ENCODE measurements at places on chromosomes 7 and 10.
A peak's percentile ranks its signal among the peaks of the same experiment; 100 is the strongest.

DNA sequence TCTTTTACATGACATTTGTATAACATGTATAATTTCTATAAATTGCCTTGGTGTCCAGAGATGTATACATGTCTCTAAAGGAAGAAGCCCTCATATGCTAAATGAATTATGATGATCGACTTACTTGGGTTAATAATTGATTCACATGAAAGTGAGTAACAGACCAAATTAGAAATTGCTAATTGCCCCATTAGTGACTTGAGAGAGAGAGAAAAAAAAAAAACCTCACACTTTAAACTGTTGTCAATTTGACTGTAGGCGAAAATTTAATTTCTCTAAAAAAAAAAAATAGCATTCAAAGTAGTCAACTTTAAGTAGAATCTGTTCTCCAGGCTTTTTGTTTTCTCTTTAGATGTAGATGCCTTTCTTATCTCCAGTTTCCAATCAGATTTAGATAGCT, 383.3 kb downstream of the SH2D4B start:
- DNase-seq = no peak

- DNase-seq = no peak
Observed at GRCh38 chr7:117873310-117874190, at the start of gene CTTNBP2. Gene CTTNBP2, minus strand, starts transcription at chr7:117873441. Its CDS starts 26 bp downstream, at chr7:117873415.

GRCh38 chr10:37860494-37861190, 3.2 kb upstream of the ZNF248 start:
- peak; percentile 9 for DNase-seq

GRCh38 chr10:73887294-73888039, 13.1 kb upstream of the CAMK2G start:
- no peak for DNase-seq

DNA sequence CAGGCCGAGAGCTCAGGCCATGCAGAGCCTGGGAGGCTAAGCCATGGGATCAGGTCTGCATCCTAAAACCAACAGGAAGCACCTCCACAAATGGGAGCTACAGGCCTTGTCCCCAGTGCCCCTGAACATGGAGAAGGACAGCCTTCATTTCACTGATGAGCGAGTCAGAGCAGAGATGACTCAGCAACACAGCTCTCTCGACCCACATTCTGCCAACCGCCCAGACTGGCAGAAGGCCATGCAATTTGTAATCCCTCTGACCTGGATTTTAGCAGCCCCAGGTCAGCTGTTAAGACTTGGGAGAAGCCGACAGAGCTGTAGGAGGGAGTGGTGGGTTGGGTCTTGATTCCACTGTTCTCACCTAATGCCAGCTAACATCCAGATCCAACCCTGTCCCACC, 25.5 kb downstream of the VOPP1 start:
- DNase-seq = peak; percentile 83

GRCh38 chr7:71645836-71646235, 513.9 kb downstream of the GALNT17 start:
- DNase-seq = no peak

DNA sequence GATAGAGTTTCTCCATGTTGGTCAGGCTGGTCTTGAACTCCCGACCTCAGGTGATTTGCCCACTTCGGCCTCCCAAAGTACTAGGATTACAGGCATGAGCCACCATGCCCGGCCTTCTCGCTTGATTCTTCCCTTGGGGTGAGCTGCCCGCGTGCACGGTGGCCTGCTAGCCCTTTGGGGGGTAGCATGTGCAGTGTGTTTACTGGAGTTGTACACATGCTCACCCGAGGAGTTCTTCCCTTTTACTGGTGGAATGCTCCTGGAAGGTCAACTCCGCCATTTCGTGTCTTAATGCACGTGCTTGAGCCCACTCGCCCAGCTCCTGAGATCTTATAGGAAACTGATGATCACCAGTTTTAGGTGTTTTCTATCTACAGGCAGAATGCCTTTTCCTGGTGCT, 17.0 kb upstream of the ADAMTS14 start:
- DNase-seq = no peak

- DNase-seq = peak; percentile 57
Observed at GRCh38 chr10:128400564-128400963, 274.3 kb upstream of the MKI67 start.

- no peak for DNase-seq
Observed at GRCh38 chr10:89921403-89921802, 220.0 kb downstream of the KIF20B start.

- DNase-seq = no peak
Observed at GRCh38 chr10:44102726-44103255, 282.1 kb downstream of the CXCL12 start.

DNA sequence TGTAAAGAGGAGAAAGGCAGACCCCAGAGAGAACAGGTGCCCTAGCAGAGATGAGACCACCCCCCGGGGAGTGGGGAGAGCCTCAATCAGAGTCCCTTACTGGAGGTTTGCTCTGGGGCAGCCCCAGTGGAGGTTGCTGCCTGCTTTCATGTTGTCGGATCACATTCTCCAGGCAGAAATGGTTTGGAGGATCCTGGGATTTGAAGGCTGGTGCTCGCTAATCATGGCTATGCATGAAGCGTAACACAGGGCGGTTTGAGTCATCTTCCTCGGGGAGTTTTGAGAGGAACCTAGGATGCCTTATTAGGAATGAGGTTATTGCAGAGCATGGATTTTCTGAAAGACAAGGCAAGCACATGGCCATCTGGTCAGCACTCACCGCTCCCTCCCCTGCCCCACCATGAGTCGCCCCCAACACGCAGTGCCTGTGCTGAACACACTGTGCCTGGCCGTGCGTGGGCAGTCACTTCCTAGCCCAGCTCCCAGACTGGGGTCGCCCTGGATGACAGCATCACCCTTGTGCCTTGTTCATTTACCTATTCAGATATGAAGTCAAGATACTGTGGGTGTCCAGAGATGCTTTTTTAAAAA, 319.9 kb downstream of the DPP6 start:
- DNase-seq = no peak

- DNase-seq = no peak
Observed at GRCh38 chr10:75229971-75230370, 5.8 kb downstream of the COMTD1 start.

- DNase-seq = no peak
Observed at GRCh38 chr10:68561865-68562649, 1.9 kb downstream of the TET1 start.

DNA sequence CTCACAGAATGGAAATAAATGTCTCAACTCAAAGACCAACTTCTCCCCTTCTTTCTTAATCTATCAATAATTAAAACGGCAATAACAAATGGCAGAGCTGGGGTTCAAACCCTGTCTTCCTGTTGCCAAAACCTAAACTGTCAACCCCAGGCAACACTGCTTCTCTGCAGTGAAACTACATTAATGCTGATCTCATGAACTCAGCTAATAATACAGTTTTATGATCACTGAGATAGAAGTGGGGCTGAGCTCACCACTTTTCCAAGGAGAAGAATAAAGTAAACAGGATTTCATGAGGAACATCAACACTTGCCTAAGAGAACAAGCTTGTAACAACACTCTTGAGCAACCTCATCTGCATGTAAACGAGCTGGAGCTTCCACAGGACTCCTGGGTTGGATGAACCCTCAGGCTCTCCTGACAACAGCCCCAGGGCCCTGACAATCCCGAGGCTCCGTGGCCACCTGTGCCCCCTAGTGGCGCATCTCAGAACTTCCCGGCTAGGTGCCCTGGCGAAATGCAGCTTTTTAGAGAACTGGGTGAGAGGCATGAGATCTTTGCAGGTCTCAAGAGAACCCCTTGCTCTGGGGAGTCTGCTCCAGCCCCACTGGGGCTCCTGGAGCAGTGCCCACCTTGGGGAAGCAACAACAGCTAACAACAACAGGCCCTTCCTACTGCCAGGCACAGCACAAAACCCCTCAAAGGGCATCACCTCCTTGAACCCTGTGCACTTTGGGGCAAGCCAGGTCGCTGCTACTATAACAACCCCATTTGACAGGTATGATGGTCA, 169.3 kb downstream of the SH3PXD2A start:
- peak; percentile 29 for DNase-seq

DNA sequence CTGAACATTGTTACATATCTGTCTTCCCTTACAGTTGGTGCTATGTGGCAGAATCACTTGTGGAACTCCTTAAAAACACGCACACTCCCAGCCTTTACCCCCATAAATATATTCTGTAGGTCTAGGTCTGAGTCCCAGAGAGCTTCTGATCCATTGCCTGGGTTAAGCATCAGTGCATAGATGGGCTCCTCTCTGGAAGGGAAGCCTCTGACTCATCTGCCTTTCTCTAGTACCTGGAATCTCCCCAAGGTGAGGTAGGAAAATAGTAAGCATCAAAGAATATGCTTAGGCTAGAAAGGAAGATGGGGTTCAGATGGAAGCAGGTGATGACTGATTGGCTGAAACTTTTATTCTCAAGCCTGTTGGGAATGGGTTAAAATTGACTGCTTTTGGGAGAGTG, 26.1 kb downstream of the PROSER2 start:
- DNase-seq = no peak

GRCh38 chr7:151505433-151505832, 14.3 kb downstream of the RHEB start:
- no peak for DNase-seq

- no peak for DNase-seq
Observed at GRCh38 chr10:128063736-128064107, 62.5 kb downstream of the MKI67 start.

All from NCI-H2029 (cell line).